Glomerular endothelial cell (primary cell): ENCODE measurements at places on chromosomes 1 and 21.
A peak's percentile ranks its signal among the peaks of the same experiment; 100 is the strongest.

DNA sequence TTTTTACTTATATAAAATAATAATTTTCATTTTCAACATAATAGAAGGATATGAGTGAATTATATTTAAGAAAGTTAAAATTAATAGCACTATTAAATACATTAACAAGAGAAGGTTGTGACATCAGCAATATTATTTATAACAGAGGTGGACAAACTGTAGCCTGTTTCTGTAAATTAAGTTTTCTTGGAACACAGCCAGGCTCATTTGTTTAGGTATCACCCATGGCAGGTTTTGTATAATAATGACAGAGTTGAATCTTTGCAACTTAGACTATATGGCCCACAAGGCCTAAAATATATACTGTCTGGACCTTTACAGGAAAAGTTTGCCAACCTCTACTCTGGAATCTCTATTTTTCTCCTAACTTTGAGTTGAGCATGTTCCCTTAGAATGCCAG, 42.8 kb upstream of the CACYBP start:
- no peak for DNase-seq

GRCh38 chr21:23016617-23017016, 2018.4 kb downstream of the NCAM2 start:
- DNase-seq, result peak; percentile 74

DNA sequence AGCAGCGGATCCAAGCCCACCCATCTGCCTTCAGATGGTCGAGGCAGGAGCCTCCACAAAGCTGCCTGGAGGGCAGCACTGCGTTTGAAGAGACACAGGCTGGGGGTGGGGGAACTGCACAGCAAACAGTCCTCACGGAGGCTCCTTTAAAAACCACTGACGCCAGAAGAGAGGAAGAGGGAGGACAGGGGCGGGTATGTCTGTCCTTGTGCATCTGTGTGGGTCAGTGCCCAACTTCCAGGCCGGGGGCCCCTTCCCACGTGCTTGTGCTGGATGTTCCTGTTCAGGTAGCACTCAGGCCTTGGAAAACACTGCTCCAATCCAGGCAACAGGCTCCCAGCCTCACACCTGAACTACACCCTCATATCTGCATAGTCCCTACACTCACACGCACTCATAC, 7.7 kb downstream of the AHDC1 start:
- DNase-seq, result no peak

DNA sequence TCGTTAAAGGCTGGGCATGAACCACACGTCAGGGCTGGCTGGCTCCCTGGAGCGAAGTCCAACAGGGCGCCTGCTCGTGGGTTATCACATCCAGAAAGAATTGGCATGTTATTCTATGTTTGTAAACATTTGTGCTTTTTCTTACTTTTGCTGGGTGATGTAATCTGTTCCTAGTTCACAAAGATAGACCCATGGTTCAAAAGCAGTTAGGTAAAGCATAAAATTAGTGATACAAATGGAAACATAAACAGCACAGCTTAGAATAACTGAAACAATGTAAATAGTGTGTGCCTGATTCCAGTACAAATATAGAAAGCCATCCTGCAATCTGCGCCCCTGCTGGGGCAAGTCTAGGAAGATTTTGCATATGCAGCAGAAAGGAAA, 184.0 kb upstream of the C1orf174 start:
- no peak for DNase-seq

- no peak for DNase-seq
Observed at GRCh38 chr1:224565186-224565585, 50.9 kb upstream of the CNIH3 start.

GRCh38 chr1:164863056-164863455, 304.1 kb downstream of the PBX1 start:
- DNase-seq, result no peak

- no peak for DNase-seq
Observed at GRCh38 chr1:235027076-235027861, 101.4 kb downstream of the TOMM20 start.
